Cerebellar nuclear complex (tissue), 1 donor: ENCODE measurements at places on chromosomes 13 and 19.
A peak's percentile ranks its signal among the peaks of the same experiment; 100 is the strongest.

- DNase-seq: no peak
Measured at GRCh38 chr19:54114340-54115108, 933 bp downstream of the TFPT start.

DNA sequence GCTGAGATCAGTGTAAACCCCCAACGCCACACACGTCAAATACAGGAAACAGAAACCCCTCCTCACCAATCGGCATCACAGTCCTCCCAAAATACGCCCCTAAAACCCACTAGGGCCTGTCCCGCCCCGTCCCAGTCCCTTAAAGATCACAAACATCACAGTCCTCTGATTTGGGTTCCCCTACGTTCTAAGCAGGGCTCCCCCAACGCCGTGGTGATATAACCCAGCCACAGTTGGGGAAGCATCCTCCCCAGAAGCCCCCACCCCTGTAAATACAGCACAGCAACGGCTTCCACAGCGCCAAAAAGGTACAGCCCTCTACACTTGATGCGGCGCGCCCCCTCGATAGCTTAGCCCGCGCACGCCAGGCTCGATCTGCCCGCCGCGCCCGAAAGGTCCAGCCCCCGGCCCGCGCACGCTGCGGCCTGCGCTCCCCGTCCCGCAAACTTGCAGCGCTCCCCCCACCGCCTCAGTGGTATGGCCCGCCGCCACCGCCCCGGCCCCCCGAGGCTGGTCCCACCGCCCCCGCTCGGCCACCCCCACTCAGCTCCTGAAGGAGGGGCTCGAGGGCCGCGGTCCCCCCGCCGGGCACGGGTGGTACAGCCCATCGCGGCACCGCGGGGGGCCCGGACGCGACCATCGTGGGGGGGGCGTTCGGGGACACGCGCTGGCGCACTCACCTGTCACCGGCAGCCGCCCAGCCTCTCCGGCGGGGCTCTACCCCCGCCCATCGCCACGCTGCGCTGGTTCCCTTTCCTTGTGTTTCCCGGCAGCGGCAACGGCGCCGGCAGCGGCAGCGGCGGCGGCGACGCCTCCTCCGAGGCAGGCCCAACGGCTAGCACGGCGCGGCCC, at the start of gene AKT2:
AKT2 (minus strand) TSS at position 845 of the 852 bp plus-strand sequence. CDS start 20,078 bp downstream, outside the sequence.
- DNase-seq: no peak

DNA sequence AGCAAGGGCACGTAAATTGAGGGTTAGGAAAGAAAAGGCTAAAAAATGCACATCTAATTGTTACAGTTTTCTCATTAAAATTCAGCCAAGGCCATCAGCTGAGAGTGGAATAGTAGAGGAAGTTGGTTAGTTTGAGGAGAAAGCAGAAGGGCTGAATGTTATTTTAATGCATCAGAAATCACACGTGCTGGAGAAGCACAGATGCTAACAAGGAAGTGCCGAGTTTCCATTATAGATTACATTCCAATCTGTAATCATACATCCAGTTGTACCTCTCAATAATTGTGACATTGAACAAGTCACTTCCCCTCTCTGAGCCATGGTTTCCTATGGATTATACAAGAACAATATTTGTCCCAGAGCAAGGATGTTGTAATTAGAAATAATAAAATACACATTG, 25.1 kb downstream of the FPR3 start:
- DNase-seq: no peak

DNA sequence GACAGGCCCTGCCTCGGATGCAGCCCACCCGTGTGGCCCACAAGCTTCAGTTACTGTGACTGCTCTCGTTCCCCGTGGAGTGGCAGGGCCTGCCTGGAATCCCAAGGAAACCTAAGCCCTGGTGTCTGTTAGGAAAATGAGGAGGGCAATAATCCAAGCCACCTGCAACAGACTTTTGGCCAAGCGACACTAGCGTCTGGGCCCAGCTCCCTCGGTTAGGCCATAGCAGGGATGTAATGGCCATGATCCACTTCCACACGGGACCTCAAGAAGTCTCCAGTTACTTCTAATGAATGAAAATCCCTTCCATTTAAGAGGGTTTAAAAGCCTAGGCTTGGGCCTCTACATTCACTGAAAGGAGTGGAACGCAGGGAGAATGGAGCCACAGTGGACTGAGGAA, 8.9 kb downstream of the ZC3H4 start:
- peak; percentile 43 for DNase-seq

DNA sequence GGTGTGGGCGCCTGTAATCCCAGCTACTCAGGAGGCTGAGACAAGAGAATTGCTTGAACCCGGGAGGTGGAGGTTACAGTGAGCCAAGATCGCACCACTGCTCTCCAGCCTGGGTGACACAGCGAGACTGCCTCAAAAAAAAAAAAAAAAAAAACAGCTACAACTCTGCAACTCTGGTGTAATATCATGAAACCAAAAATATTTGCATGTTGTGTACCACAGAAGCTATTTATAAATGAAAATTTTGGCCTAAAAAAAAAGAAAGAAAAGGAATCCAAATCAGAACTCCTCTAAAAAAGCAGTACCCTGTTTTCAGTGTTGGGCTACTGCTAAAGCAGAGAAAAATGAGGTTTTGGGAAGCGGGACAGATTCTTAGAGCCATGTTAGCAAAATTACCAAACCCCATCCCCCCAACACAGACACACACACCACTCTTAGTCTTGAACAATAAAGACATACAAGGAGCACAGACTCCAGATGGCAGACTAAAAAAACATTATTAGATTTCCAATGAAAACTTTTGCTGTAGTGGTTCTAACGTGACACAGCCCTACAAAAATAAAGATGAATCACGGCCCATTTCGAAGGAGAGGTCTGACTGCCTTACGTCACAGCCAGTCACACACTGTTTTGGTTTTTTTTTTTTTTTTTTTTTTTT, 51.5 kb downstream of the INSR start:
- no peak for DNase-seq

DNA sequence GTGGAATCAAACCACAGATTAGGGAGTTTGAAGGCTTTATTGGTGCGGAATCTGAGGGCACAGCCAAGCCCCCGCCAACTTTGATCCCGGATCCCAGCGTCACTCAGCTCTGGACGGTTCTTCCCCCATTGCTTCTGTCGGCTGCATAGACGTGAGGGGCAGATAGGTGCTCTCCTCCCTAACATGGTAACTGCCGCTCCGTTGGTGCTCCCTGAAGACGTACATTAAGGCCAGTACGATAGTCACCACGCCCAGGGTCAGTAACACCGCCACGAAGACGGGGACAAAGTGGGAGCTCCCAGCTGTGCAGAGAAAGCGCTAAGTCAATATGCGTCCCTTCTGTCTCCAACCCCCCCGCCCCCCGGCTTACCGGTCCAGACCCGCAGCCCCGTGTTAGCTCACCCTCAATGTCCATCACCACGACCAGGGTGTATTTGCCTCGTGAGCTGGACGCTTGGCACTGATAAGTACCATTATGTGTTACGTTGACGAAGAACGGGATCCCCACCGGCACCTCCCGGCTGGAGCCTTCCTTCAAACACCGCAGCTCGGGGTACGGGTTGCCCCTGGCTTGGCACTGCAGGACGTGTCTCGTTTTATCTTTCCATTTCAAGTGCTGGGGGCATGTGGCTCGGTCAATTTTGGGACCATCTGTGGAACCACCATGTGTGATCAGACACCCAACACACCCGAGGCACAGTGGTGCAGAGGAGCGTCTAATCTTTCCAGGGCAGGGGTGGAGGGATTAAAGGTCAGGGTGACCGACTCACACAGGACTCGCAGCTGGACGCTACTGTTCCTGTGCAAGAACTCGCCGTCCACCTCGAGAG, 644 bp upstream of the RAVER1 start:
- DNase-seq: no peak

DNA sequence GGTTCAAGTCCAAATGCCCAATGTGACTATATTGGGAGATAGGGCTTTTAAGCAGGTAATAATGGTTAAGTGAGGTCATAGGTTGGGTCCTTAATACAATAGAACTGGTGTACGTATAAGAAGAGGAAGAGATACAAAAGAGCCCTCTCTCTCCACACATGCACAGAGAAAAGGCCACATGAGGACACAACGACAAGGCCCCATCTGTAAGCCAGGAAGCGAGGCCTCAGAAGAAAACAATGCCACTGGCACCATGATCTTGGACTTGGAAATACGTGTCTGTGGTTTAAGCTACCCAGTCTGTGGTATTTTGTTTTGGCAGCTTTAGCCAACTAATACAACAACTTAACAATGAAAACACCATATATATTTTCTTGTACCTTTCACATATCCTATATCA, 23.4 kb upstream of the RFC3 start:
- DNase-seq: no peak

GRCh38 chr19:14165990-14166830, 29.8 kb upstream of the ASF1B start:
- DNase-seq: no peak

DNA sequence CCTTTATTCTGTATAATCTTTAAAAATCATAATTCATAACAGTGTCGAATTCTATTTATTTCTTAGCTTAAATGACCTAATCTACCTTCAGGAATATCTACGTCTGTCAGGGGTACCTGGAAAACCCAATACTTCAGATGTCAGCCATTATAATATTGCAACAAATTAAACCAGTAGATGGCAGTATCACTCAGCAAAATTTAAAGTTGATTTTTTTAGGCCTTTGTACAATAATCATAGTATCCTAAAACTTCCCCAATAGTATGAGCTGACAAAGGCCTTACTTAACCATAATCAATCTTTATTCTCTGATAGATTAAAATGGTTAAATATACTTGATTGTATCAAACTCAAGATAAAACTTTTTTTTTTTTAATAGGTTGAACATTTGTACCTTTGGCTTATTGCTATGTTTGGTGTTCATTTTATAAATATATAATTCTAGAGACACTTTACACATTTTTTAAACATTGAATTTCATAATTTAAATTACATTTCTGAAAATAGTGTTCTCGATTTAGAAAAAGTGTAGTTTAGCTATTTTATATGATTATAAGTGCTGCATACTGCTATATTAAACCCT, 830.2 kb upstream of the SPRY2 start:
- DNase-seq: no peak

DNA sequence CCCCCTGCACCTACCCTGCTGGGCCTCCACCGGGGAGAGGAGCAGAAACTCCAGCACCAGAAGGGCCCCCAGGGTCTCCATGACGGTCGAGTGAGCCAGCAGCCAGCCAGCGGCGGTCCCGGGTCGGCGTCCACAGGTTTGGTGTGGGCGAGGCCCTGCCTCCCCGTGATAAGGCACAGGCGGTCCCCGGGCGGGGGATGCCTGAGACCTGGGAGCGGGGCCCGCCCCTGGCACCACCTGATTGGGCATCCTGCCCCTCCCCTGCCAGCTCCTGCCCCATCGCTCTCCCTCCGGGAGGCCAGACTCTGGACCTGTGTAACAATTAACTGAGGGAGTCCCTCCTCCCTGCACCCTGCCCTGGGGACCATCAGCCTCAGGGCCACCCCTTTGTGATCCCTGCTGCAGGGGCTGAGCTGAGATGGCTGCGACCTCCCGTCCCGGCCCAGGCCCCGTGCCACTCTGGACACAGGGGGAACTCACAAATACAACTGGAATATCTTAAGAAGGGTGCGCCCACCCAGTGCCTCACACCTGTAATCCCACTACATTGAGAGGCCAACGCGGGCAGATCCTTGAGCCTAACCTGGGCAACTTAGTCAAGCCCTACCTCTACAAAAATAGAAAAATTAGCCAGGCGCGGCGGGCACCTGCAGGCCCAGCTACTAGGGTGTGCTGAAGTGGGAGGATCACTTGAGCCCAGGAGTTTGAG, at the start of gene SMIM24:
SMIM24 (minus strand) TSS at position 143 of the 709 bp plus-strand sequence; CDS start at position 81, 62 bp downstream.
- no peak for DNase-seq
